SHP77 treated with DMSO at 0.1 percent for 48 hours (cell line): ENCODE measurements at places on chromosomes 12 and 14.

GRCh38 chr12:113954547-113954946 lies 11.6 kb downstream of the RBM19 start:
- DNase-seq = no peak

DNA sequence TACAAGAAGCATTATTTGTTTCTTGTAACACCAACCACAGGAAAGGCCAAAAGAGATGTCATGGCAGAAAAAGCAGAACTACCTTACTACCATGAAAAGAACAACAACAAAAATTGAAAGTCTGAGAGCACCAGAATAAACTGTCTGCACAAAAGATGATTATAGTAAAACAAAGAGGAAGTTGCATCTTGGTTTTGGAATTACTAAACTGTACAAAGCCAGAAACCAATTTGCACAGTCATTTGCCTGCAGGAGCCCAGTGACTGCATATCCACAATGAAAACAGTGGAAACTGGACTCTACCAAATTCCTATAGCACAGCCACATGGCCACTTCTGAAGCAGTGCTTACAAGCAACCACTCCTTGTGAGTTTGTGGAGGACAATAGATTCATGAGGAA lies 276.2 kb downstream of the SSPN start:
- DNase-seq = no peak

GRCh38 chr12:43921666-43922337 lies 85.9 kb downstream of the TMEM117 start:
- DNase-seq = no peak

- DNase-seq = no peak
These were observed 11.7 kb upstream of the OTX2 start for GRCh38 chr14:56821805-56822610.
